ENCODE measurements at places on chromosomes 4 and X.

- DNase-seq = no peak
Measured at GRCh38 chr4:154954117-154954516, 173.0 kb downstream of the RBM46 start.

GRCh38 chr4:23889814-23890341 is at the start of gene PPARGC1A:
PPARGC1A (minus strand) TSS chr4:23890047; CDS start chr4:23889957, 90 bp downstream.
- peak; percentile 43 for DNase-seq

DNA sequence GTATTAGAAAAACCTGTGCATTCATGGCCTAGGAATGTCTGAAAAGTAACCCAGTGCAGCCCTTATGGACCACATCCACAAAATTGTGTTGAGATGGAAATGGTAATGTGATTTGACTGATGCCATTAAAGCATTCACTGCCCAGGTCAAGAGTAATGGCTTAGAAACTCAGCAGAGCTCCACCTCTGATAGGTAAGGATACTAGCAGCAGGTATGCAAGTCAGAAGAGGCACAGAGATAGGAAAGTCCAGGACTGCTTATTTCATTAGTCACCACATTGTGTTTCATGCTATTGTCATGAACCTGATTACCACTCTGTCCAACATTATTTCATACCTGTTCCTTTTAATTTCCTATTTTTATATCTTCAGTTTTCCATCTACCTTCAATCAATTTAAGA is 2042.2 kb downstream of the ARAP2 start:
- DNase-seq = no peak

DNA sequence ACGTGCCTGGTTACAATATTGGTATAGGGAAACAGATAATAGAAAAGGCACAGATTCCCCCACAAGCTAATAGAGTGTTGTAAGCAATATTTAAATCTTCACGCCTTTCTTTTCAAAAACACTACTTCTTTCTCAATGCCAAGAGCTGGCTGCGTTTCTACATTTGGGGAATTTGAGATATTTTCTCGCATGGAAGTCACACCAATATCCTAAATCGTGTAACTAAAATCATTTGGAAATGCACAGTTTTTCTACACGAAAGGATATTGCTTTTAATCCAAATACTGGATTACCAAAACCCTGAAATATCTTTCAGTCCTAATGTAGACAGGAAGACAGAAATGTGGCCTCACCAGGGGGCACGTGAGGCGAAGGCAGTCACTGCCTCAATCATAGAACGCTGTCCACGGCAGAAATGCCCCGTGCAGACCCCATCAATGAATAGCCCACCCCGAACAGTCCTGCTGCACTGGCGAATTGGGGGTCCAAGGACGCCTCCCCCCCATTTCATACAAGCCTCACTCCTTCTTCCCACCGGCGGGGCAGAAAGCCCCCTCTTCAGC is 106.6 kb downstream of the NSUN7 start:
- DNase-seq = no peak

DNA sequence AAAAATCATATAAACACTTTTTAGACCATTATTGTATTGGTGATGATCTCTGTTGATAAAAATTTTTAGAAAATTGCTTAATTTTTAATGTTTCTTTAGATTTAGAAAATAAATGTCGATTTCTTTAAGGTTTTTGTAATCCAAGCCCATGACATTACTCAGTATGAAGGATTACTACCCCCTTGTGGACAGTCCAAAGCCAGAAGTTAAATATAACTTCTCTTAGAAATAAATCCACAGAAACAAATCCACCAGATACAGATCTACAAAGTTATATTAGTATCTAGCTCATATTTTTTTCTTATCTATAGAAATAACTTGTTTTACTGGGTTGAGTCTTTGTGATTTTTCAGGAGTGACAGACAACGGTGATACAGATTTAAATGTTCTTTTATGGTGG is 18.9 kb downstream of the TIFA start:
- no peak for DNase-seq

DNA sequence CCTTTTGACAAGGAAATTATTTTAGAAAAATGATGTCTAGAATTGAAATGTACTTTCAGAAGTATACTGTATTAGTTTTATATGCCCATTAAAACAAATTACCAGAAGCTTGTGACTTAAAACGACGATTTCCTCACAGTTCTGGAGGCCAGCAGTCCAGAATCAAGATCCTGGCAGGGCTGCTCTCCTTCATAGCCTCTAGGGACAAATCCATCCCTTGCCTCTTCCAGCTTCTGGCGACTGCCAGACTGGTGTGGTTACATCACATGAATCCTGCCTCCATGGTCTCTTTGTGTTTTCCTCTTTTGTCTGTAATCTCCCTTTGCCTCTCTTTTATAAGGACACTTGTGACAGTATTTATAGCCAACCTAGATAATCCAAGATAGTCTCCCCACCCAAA is 97.1 kb downstream of the IQCM start:
- DNase-seq = no peak

- DNase-seq = no peak
Measured at GRCh38 chrX:124401696-124402095, 55.3 kb downstream of the SH2D1A start.

- no peak for DNase-seq
Measured at GRCh38 chr4:18291256-18291655, 269.7 kb upstream of the LCORL start.

- DNase-seq = no peak
Measured at GRCh38 chrX:120308558-120308957, 2.7 kb downstream of the TMEM255A start.

GRCh38 chrX:17968367-17968766 is 107.3 kb upstream of the RAI2 start:
- DNase-seq = no peak

GRCh38 chr4:5563856-5564255 is 144.5 kb downstream of the EVC2 start:
- no peak for DNase-seq

DNA sequence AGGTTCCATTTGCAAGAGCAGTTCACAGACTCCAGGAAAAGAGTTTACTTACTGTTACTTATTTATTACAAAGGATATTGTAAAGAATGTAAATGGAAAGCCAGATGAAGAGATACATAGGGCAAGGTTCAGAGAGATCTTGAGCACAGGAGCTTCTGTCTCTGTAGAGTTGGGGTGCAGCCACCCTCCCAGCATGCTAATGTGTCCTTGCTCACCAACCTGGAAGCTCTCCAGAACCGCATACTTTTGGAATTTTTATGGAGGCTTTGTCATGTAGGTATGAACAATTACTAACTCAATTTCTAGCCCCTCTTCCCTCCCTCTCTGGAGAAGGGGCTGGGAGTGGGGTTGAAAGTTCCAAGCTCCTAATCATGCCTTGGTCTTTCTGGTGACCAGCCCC is 857.2 kb downstream of the RPA4 start:
- no peak for DNase-seq

- no peak for DNase-seq
Measured at GRCh38 chrX:21725916-21726315, 32.0 kb downstream of the SMPX start.

DNA sequence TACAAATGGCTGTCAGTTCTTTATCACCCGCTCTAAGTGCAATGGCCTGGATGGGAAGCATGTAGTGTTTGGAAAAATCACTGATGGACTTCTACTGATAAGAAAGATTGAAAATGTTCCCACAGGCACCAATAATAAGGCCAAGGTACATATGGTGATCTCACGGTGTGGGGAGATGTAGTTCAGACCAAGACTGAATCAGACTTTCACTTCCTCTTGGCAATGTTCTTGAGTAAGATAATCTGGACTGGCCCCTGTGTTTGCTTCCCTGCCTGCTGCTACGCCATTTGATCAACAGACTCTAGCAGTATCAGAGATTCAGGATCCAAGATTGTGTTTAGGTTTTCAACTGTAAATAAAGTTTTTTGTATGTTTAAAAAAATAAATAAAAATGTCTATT is 682.2 kb upstream of the AMOT start:
- DNase-seq = no peak

GRCh38 chrX:119290476-119290875 is 54.4 kb downstream of the PGRMC1 start:
- no peak for DNase-seq

DNA sequence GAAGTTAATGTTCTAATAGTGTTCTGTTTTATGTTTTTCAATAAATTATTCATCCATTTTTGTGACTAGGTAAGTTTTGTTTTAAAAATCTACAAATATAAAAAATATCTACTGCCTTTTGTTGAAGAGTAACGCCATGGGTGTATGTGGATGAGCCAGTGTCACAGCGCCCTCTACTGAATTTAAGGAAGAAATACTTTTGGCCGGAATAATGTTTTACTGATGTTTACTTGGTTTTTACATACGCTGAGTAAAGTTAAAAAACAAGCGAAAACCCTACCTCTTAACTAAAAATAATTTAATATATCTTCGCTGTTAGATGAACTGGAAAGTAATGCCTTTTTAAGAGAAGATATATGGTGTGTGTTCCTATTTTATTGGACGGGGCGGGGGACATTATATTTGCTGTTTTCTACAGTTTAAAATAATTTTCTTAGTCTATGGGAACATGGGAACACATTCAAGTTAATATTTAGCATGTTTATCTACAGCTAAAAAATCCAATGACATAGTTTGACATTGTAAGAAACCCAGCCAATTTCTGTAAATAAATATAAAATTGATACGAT is 86.1 kb downstream of the CPE start:
- DNase-seq = no peak

DNA sequence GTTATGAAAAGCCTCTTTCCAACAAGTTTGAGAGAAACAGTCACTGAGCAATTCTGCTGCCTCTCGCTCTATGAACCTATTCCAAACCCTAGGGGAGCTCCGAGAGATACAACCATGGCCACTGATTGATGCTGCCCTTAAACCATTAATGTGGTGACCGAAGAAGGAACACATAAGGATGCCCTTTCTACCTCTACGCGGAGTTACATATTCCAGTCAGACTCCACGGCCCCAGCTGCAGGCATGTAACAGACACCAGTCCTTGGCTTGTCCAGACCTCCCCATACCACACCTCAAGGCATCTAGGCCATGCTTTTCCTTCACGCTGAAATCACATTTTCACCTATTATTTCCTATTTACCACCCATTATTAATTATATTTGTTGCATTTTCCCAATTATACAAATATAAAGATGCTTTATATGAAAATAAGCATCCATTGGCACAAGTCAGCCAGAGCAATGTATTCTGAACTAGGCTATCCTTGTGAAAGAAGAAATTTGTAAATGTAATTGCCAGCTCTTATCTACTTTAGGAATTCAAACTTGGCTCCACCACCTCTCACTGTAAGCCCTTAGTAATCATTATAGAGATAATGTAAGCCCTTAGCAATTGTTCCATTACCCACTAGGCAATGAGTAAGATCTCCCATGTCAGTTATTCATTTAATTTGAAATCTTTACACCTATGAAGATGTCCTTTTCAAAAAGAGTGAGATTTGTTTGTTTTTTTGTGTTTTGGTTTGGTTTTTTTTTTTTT is 338.4 kb downstream of the NR3C2 start:
- DNase-seq = no peak

DNA sequence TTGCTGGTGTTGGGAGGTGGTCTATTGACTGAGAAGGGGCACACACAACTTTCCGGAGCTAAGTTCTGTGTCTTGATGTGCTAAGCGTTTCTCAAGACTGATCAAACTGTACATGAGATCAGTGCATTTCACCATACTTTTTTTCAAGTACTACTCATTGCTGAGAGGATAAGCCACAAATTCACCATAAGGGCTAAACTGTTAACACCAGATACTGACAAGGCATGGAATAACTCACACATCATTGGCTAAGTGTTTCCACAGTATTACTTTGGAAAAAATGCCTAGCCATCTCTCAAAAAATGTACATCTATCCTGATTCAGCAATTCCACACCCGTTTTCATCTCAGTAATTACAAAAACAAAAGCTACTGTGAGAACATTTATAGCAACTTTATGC is 13.0 kb downstream of the RBMX start:
- DNase-seq = no peak

DNA sequence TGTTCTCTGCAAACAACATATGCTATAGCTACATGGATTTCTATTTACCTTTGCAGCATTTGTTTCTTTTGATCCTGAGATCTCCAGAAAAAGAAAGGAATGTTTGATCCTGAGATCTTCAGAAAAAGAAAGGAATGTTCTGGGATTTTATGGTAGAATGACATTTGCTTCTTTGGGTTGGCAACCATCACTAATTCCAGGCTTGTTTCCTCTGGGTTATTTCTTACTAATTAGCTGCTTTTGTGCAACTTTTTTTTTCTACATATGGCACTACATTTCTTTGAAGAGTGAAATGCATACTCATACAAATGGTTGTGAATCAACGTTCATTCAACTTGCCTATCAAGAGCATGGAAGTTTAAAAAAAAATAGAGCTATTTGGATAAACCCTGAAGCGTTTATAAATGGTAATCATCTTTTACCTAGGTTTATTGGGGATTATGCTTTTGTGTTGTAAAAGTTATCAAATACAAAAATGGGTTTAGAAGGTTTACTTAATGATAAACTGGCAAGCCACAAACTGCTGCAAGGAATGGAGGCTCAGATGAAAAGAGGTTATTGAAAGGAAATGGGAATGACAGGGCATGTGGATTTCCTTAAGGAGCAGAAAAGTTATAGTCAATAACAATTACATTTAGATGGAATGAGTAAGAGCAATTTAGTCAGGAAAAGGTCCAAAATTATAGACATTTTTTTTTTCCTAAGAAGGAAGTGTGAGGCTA is 95.6 kb upstream of the PCDH18 start:
- DNase-seq = no peak

GRCh38 chr4:102501447-102501696 is 213 bp downstream of the NFKB1 start:
- no peak for DNase-seq

- DNase-seq = no peak
Measured at GRCh38 chrX:150339736-150340135, 23.4 kb upstream of the MAMLD1 start.

GRCh38 chr4:118745357-118745756 is 60.2 kb downstream of the METTL14 start:
- no peak for DNase-seq

- no peak for DNase-seq
Measured at GRCh38 chrX:107102980-107103379, 15.6 kb downstream of the RBM41 start.

- DNase-seq = no peak
Measured at GRCh38 chr4:112593438-112594133, 43.1 kb downstream of the ZGRF1 start.

DNA sequence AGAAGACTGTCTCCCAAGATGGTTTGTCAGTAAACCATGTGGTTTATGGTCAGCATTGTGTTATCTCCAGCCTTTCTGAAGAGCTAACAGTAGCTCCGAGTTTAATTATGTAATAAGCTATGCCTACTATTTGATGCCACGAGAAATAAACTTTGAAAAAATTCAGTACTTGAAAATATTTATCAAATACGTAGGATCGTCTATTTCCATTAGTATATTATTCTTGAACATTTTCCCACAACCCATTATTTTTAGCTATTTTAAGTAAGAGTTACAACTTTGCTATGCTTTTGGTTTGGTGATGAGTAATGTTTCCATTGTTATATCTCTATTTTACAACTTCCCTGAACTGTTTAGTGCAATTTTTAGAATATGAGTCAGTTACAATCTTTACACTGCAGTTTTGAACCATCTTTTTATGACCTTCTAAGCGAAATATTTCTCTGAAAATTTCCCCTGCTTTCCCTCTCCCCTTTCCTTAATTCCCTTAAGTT is 44.5 kb upstream of the TRIM2 start:
- no peak for DNase-seq

GRCh38 chr4:188143731-188144130 is 4.5 kb downstream of the TRIML1 start:
- DNase-seq = no peak

Data from Caco-2 (cell line).